Stimulated activated CD8-positive, alpha-beta memory T cell treated with anti-CD3 and anti-CD28 coated beads, Interleukin-7, amount 100 ng/mL, for 1 hour (primary cell): ENCODE measurements at places on chromosomes 4 and X.

- DNase-seq: no peak
These were observed 355.0 kb upstream of the EMCN start for GRCh38 chr4:100872811-100873210.

GRCh38 chrX:153903238-153903980, 1.1 kb upstream of the AVPR2 start:
- DNase-seq: no peak

- DNase-seq: no peak
These were observed 46.0 kb upstream of the MGST2 start for GRCh38 chr4:139619644-139620043.

DNA sequence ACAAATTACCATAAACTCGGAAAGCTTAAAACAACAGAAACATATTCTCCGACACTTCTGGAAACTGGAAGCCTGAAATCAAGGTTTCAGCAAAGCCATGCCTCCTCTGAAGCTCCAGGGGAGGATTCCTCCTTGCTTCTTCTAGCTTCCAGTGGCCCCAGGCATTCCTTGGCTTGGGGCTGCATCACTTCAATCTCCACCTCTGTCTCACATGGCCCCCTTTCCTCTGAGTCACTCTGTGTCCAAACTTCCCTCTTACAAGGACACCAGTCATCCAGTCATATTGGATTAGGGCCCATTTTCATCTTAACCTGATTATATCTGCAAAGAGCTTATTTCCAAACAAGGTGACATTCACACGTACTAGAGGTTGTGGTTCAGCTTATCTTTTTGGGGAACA, 17.3 kb downstream of the PARM1 start:
- DNase-seq: no peak

DNA sequence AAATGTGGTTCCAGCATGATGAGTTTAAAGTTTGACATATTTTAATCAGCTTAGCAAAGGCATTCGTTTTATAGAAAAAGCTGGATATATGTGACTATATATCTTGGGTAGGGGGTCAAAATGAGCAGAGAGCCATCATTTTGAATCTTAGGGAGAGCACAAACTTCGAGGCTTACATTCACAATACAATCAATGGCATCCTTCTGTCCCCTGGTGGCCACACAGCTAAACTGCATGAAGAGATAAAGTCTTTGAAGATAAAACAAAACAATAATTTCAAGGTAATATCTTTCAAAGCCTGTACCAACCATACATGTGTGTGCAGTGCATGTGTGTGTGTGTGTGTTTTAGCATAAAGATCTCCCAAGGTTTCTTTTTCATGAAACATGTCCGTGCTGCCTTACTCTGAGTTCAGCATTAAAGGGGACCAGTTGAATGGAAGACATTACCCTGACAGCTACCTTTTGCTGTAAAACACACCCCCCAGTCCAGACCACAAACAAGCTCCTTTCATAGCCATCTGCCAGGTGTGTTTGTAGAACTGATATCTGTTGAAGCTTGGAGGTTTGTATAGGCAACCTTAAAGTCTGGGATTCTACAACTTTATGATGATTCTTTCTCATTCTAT, 22.0 kb downstream of the DYNLT3 start:
- DNase-seq: peak; percentile 13

- DNase-seq: no peak
These were observed 137.4 kb downstream of the GABRA3 start for GRCh38 chrX:152313529-152314302.

DNA sequence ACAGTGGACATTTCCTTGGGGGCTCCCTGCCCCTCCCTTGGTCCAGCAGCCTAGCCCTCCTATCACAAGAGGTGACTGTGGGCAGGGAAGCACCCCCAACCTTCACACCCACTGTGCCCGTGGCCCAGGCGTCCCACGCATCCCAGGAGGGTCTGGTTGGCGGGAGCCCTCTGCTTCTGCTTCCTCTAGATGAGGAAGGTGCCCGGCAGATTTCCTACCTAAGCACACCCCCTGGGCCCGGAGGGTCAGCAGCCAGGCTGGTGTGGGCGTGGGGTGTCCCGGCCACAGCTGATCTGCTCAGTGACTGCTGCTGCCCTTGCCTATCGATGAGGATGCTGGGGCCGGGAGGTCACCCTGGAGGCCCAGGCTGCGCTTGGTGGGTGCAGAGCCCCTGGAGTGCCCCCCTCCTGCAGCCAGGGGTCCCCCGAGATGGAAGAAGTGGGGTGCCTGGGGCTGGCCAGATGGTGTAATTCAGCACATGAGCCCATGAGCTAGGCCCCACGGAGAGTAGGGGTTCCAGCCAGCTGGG, 12.2 kb downstream of the SH3BP2 start:
- no peak for DNase-seq

GRCh38 chr4:2101346-2102044, 42.4 kb downstream of the NAT8L start:
- no peak for DNase-seq

DNA sequence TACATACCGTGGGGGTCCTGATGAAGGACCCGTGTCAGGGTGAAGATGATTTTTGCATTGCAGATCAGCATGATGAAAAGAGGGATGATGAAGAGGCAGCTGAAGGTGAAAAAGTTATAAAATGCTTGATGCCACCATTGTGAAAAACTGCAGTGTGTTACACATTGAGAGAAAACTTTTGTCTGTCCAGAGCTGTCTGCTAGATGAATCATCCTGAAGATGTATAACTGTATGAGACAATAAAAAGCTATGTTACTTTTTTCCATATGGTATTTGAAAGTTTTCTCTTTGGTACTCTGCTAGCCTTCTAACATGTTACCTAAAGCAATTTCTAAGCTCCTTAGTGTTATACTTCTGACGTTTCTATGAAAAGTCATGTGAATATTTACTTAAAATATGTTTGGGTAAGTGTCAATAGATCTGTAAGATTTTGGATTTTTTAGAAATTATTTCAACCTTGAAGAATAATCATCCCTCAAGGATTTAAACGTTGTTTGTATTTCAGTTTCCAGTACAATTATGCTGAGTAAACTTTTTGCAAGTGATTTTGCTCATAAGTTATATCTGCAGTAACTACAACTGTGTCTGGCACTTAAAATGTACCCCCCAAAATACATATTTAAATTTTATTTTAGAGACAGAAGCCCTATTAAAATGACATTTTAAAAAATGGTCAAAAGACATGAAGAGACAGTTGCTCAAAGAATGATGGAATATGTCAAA, 9.5 kb downstream of the GNRHR start:
- no peak for DNase-seq
